ENCODE measurements at places on chromosomes 13 and 19.
A peak's percentile ranks its signal among the peaks of the same experiment; 100 is the strongest.

DNA sequence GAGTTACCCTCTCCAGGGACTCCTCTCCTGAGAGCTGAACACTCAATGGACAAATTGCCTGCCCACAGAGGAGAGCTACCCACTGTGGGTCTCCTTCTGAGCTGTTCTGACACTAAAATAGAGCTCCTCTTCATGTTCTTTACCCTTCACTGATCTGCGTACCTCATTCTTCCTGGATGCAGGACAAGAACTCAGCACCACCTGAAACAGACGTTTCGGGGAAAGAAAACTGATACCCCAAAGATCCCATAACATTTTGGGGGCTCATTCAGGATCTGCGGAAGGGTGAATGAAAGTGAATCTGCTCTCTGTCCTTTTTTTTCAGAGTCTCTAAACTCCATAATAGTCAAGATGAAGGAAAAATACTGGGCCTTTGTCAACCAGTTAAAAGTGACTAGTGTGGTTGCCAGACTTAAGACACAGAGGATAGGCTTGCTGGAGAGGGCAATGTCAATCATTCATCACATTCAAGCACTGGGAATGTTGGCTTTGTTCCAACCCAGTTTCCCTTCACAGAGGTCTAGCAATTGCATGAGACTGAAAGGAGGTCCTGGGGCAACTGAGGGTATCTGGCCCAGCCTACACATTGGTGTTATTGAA, 136.7 kb upstream of the SLITRK6 start:
- DNase-seq: no peak

- DNase-seq: no peak
Measured at GRCh38 chr13:99296398-99296797, 10.8 kb downstream of the GPR183 start.

DNA sequence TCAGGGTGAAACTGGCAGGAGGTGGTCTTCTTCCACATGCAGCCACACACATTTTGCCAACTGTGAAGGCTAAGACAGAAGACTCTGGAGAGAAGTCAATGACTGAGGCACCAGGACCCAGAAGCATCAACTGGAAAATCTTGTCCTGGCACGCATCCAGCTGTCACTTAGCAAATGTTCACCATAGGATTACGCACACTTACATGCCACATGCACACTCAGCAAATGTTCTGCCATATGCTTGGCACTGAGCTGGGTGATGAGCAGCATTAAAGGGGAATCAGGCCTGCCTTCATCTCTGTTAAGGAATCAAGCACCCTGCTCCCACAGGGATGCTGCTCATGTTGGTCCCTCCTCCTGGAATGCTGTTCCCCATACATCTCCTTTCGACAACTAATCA, 5.1 kb downstream of the ZNF599 start:
- no peak for DNase-seq

DNA sequence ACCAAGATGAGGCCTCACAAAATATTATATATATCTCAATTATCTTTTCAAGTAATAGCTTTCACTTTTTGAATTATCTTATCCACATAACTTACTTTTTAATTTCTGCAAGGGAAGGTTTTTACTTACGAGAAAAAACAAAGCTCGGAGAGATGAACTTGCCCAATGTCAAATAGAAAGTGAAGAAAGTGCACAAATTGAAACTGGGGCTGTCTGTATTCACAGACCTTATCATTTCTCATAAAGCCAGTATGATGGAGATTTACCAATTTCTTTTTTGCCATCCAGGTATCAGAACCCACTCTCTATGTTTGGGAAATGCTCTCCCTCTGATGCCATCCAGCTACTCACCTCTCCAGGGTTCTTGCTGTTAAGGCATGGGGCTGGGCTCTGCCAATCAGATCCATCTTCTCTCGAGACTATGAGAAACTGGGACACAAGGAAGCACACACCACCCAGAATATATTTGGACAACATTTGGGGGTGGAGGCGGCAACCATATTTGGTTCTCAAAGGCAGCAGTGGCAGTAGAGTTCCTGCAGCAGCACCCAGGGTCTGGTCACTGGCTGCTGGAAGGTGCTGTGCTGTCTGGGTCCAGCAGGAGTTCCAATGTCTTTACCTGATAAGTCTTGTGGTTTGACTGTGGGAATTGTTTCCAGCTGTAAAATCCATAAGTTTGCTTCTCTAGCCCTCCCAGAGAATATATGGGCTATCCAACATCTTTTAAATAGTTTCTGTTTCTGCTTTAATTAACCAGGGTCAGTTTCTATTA, 45.8 kb upstream of the SCEL start:
- DNase-seq: no peak

DNA sequence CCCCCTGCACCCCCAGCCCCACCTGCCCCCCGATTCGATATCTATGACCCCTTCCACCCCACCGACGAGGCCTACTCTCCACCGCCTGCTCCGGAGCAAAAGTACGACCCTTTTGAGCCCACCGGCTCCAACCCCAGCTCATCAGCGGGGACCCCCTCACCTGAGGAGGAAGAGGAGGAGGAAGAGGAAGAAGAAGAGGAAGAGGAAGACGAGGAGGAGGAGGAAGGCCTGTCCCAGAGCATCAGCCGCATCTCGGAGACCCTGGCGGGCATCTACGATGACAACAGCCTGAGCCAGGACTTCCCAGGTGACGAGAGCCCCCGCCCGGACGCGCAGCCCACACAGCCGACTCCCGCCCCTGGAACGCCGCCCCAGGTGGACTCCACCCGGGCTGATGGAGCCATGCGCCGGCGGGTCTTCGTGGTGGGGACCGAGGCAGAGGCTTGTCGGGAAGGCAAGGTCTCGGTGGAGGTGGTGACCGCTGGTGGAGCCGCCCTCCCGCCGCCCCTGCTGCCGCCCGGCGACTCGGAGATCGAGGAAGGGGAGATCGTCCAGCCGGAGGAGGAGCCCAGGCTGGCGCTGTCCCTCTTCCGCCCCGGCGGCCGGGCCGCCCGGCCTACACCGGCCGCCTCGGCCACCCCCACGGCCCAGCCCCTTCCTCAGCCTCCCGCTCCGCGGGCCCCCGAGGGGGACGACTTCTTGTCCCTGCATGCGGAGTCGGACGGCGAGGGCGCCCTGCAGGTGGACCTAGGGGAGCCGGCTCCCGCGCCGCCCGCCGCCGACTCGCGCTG, 9.2 kb downstream of the SCAF1 start:
- DNase-seq: no peak

- peak; percentile 98 for DNase-seq
Measured at GRCh38 chr13:51246418-51247277, 24.4 kb downstream of the FAM124A start.

GRCh38 chr19:47190167-47190727, 40.8 kb downstream of the BBC3 start:
- DNase-seq: peak; percentile 57
